Liver (tissue), 10 donors: ENCODE measurements at places on chromosomes 6 and 20. TPM values are rescaled to one million over a fixed set of nuclear protein-coding genes. Genes with fewer than 3 reads are reported as not detected.

LCA5 gene
- 0.39 TPM for polyA plus RNA-seq

EYA4 gene
- 0.05 TPM for polyA plus RNA-seq

TRDN gene
- not detected for polyA plus RNA-seq

RPN2 gene
- polyA plus RNA-seq, result 154 TPM

CLPSL2 gene
- not detected for polyA plus RNA-seq

TINAG gene
- not detected for polyA plus RNA-seq
